ENCODE measurements at places on chromosomes 4 and X.

GRCh38 chr4:6703786-6704185 lies 5.9 kb downstream of the MRFAP1L1 start:
- no peak for DNase-seq

- DNase-seq = no peak
Measured at GRCh38 chr4:59983852-59984251, 1216.3 kb upstream of the ADGRL3 start.

DNA sequence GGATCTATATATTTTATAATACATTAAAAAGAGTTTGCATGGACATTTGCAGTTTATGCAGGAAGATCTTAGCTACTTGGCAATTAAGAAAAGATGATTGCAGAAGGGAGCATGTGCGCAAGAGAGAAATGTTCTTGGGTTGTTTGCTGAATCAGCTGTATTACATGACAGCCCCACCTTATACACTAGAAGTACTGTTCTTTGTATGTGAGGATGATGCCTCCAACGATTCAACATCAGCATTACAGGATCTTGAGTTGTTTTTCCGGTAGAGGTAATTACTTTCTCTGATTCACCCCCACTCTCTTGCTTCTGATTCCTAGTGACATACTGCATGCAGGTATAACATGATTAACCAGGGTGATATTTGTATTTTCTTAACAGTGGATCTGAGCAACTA lies 140.8 kb downstream of the PCDH7 start:
- DNase-seq = no peak

GRCh38 chr4:111997785-111998184 lies 147.5 kb upstream of the FAM241A start:
- DNase-seq = no peak

DNA sequence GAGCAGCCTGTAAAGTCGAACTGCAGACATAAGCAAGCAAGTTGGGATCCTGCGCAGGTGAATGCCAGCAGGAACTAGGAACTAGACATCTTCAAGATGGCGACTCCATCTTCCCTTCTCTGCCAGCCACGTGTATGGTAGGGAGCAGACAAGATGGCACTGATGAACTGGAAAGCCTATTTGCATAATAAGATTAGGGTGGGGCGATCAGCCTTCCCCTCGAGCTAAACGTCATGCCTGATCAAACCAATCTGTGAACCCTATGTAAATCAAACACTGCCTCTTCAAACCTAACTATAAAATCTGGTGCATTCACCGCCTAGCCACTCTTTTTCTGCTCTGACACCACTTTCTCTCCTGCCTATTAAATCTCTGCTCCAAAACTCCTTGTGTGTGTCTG lies 28.1 kb upstream of the LGI2 start:
- no peak for DNase-seq

DNA sequence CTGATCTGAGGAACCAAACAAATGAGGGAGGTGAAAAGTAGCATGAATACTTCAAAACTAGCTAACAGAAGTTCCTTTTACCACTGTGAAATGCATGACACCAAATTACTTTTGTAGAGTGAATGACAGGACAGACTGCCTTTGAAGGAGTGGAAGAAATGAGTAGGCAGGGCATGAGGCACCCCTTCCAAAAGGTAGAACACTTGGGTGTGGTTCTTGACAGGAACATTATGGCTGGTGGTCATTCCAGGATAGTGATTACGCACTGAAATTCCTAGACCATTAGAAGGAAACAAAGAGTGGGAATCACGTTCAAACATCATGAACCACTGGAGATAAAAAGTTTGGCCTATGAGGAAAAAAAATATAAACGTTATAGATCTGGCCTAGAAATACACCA lies 4.9 kb downstream of the HUWE1 start:
- DNase-seq = no peak

All from NCI-H2029 treated with DMSO at 0.1 percent for 48 hours (cell line).